ENCODE measurements at places on chromosomes 2 and 18.

DNA sequence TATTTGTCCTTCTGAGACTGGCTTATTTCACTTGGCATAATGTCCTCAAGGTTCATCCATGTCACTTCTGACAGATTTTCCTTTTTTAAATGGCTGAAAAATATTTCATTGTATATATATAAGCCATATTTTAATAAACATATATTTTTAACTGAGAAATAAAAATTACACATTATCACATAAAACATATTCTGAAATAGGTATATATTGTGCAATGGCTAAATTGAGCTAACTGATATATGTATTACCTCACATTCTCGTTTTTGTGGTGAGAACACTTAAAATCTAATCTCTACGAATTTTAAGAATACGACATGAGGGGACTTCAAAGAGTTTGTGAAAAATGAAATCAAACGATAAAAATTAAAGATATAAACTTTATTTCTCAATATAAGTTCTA, 25.7 kb upstream of the ZSWIM2 start:
- no peak for DNase-seq

DNA sequence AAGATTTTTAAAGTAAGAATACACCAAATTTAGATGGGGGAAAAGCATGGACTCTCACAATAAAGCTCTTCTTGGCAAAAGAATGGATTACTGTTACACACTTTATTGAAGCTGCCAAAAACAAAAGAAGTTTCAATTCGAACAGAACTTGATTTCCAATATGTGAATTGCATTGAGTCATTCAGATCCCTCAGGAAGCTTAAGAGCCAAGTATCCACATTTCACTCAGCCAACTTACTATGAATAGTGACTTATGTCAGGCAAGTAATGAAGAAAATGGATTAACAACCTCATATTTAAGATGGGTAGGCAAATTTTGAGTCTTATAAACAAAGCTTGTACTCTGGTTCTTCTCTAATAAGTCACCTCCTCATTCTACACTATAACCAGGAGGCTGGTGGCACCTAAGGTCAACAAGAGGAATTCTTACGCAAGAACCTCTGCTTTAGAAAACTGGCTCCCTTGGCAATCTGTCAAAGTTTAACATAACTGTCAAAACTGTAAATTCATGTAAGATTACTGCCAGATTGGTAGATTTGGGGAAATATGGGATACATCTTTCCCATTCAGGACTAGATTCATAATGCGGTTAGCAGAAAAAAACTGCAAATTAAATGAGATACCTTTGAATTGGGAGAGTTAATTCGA, 6.0 kb downstream of the HADHA start:
- peak; percentile 39 for DNase-seq

DNA sequence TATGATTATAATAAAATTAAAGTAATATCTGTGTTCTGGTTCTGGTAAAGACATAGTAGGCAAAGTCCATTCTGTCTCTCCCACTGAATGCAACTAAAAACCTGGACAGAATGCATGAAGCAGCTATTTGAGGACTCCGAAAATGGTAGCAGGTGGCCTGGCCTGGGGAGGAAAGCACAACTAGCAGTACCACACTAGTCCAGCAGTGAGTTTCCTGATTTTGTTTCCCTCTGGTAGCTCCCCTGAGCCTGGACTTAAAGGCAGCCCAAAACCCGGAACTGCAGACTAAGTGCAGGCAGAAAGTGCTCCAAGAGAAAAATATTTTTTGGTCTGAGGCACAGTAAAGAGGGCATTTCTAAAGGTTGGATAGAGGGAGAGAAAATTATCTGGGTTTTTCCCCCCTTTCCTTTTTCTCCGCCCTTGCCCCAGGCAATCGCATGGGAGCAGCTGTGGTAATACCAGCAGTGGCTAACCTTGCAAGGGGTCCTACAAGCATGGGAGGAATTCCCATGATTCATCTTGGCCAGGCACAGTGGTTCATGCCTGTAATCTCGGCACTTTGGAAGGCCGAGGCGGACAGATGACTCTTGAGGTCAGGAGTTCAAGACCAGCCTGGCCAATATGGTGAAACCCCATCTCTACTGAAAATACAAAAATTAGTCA, 32.3 kb downstream of the ASXL2 start:
- DNase-seq, result no peak

DNA sequence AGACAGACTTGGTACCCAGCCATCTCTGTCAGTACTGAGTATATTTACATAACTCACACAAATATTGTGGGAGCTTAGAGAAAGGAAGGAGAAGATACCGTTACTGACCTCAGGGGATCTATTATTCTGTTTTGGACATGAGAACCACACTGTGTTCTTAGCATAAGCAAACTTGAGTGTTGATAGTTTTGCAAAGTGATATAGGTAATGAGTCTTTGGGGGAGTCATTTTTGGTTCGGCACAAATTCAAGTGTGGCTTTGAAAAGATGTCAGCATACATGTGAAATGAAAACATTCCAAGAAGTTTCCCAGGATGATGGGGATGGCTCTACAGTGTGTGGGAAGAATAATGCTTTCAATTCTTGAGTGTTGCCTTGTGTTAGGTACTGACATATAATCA, 24.1 kb downstream of the SMARCAL1 start:
- no peak for DNase-seq

DNA sequence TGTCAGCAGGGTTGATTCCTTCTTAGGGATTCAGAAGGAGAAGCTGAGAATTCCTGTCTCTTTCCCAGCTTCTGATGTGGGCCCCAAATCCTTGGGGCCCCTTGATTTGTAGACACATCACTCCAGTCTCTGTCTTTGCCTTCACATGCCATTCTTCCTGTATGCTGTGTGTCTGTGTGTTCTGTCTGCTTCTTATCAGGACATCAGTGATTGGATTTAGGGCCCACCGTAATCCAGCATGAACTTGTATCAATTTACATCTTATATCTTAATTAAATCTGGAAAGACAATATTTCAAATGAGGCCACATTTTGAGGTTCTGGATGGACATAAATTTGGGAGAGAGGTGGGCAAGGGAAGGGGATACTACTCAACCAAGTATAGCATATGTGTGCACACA, 9.7 kb downstream of the NEUROD1 start:
- no peak for DNase-seq
